ENCODE measurements at places on chromosomes 3 and 15.

- DNase-seq: no peak
Measured at GRCh38 chr3:158709666-158710083, 22.6 kb downstream of the RARRES1 start.

DNA sequence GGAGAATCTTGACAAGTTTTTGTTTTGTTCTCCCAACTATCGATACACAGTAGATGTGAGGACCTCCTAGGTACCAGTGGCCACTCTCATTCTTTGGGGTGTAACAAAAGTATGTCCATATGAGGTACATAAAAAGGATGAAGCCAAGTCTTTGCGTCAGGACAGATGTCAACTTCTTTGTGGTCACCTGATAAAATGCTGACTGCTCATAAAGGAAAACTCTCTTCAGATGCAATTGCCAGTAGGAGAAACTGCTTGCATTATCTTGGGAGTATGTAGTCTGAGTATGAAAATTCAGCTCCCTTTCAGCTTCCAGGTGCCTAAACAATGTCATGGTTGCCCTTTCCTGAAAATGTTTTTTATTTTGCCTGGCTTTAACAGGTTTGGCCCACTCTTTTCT is 123.8 kb upstream of the GOLIM4 start:
- DNase-seq: no peak

- DNase-seq: no peak
Measured at GRCh38 chr3:55165704-55166405, 238.0 kb upstream of the LRTM1 start.

DNA sequence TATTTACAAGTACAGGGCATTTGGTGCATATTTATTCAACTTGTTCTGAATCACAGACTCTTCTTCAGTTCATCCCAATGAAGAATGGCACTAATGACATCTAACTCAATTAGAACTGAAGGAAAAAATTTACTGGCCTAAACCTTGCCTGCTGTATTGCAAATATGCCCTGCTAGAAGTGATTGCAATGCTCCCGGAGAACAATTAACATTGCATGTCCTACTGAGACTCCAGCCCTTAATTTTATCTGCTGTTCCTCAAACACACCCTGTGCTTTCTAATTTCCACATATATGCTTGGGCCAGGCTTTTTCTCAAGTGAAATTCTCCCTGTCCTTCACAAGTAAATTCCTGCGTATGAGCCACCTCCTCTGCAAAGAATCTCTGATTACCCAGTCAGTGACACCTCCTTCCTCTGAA is 8.3 kb downstream of the ACKR4 start:
- DNase-seq: no peak

GRCh38 chr15:38652183-38652794 is 87.7 kb upstream of the RASGRP1 start:
- no peak for DNase-seq

DNA sequence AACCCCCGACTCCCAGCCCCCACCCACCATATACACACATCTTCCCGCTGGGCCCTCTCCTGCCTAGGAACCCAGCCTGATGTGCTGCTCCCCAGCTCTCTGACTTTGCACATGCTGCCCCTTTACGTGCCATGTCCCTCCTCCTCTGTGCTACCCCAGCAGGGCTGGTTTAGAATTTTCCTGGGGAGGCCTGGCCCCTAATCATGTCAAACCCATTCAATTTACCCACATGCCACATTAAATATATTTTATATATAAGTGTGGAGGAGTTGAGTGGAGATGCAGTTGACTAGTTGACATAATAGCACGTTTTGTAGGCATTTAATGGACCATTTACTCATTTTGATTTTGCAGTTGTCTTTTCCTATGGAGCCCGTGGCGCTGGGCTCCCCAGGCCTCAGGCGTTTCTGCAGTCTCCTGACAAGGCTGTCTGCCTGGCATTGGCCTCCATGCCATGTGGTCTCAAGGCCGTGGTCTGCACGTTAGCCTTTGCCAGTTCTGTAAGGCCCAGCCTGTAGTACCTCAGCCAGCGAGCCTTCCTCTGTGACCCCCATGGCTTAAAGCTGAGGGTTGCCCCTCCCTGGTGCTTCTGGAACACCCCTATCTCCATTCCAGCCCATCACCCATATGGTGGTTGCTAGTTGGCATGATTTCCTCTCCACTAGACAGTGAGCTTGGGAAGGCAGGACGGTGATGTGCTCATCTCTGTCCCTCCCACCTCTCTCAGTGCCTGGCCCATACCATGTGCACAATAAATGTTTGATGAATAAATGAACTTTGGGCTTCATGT is 155.8 kb downstream of the TLE3 start:
- DNase-seq: no peak

GRCh38 chr15:74053941-74054529 is 28.3 kb downstream of the GOLGA6A start:
- peak; percentile 72 for DNase-seq

DNA sequence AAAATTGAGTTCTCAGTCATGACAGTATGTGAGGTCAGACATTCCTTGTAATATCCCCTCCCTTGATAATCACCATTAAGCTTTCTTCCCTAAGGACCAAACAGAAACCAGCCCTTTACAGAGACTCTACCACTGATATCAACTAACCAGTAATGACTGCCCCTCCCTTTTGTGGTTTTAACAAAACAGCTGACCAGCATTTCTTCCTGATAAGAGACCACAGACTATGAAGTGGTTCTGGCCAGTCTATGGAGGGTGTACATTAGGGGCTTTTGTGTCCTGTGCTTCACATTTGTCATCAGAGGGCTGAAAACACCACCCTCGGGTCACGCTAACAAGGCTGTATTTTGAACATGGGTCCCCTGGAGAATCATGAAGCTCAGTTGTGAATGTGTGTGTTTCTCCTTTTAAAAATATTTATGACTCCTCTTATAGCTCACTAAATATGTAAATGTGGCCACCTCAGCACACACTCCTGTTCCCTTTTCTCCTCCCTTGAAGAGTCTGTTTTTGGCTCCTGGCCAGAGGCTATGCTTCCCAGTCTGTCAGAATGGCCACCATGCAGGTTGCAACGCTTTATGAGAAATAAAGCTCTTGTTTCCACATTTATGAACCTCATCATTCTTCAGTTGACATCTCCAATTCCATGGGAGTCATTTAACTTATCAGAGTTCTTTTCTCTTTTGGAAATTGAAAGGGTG is 239.3 kb downstream of the CPNE4 start:
- DNase-seq: no peak

DNA sequence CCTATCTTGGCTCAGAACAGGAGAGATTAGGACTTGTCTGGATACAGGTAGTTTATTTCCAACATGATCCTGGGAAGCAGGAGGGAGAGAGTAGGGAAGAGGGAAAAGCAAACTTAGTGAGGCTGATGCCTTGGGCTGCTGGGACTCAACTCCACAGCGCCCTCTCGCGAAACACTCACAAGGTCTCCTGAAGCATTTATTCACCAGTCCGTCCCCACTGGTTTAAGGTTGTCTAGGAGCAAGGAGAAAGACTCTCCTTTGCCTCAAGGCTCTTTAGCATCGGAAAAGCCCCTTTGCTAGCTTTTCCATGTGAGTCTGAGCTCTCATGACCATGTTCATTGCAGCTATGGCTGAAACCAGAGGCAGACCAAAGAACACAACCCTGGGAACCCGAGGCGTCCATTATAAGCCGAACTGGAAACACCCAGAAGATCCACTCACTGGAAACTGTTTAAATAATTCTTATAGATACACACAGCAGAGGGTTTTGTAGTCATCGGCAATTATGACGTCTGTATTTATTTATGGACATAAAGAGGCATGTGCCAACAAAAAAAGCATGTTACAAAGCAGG is 244.5 kb downstream of the CD47 start:
- peak; percentile 22 for DNase-seq

- DNase-seq: no peak
Measured at GRCh38 chr3:51720292-51721061, 13.6 kb downstream of the GRM2 start.

DNA sequence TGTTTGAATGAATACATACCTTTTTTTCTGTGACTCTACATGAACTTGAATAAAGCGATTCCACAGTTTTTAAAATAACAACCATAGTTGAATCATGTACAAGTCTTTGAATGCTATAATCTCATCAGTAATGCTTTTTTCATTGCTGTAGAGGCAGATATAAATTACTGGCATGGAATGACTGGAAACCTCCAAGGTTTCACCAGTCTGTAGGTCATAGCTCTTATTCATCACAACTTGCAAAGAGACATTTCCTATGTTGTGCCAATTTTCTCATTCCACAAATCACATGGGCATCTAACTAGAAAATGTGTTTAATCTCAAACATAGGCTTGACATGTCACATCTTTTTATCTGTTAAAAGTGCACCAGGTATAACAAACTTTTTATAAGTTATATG is 407.1 kb upstream of the KCNMB2 start:
- no peak for DNase-seq

GRCh38 chr3:194631696-194632095 is 1.5 kb downstream of the TMEM44 start:
- no peak for DNase-seq

DNA sequence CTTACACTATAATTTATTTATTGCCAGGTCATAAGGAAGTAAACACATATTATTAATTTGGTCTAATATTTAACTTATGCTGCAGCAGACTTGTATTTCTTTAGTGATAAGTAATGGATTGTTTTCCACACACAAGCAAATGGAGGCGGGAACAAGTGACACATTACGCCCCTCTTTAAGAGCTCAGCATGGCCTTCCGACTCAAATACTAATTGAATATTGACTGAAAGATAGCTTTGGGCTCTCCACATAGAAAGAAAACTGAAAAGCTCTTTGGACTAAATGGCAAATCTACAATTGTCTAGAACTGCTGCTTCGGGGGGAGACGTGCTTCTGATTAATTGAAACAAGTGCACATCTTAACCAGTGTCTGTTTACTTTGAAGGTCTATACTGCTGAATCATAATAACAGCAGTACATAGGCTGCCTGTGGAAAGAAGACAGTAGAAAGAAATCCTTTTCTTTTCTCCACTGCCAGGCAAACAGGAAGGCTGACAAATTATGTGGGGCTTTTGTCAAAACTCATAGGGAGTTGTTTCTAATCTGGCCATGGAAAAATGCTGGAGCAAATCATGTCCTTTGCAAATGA is 15.9 kb downstream of the CADPS start:
- DNase-seq: no peak

DNA sequence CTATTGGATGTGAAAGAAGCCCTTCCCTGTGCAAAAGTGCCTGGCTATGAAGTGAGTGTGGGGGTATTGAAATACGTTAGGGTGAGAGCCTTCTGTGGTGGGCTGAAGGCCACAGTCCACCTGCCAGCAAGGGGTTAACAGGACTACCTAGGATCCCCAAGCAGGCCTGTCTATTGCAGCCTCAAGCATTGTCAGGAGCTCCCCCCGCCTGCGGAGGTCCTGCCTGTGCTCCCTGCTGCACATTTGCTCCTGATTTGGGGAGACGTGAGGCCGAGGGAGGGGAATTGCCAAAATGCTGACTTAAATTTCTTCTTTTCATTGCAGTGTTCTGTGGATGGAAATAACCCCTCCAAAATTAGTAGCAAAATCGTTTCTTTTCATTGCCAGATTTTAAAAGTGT is 56.2 kb downstream of the GABRG3 start:
- DNase-seq: no peak

DNA sequence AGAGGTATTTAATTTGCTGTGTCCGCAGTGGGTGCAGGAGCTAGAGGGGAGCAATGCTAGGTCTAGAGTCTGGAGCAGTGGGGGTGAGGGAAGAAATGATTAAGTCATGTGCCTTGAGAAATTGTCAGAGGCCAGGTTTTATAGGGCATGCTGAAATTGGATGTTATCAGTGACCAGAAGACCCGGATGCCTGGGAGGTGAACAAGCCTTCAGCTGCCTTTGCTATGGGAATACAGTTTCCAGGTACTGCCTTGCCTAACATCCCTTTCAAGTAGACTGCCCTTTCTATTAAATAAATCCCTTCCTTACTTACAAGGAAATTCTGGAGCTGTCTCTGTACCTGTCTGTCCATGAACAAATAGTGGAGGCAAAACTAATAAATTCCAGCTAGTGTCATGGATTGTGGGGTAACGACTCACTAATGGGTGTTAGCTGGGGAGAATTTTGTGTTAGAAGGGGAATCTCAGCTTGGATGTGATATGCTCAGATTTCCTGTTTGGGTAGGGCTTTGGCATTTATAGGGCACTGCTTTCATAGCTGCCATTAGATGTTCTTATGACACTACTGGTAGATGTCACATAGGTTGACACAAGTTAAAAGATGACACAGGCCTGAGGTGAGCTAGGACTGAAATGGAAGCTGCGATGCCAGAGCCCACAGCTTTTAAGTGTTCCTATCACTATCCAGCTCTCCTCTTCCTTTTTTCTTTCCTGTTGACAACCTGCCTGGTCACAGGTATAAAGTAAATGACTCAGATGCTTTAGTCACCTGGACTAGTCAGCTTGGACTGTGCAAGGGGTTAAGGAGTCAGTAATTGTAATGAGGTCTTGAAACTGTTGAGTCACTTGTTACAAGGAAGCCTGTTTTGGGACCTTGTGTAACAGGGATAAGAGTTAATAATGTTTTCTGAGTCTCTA is 21.3 kb downstream of the CHD2 start:
- no peak for DNase-seq

- no peak for DNase-seq
Measured at GRCh38 chr3:61966200-61966599, 404.8 kb downstream of the PTPRG start.

- no peak for DNase-seq
Measured at GRCh38 chr15:80580106-80580505, 115.0 kb upstream of the ABHD17C start.

DNA sequence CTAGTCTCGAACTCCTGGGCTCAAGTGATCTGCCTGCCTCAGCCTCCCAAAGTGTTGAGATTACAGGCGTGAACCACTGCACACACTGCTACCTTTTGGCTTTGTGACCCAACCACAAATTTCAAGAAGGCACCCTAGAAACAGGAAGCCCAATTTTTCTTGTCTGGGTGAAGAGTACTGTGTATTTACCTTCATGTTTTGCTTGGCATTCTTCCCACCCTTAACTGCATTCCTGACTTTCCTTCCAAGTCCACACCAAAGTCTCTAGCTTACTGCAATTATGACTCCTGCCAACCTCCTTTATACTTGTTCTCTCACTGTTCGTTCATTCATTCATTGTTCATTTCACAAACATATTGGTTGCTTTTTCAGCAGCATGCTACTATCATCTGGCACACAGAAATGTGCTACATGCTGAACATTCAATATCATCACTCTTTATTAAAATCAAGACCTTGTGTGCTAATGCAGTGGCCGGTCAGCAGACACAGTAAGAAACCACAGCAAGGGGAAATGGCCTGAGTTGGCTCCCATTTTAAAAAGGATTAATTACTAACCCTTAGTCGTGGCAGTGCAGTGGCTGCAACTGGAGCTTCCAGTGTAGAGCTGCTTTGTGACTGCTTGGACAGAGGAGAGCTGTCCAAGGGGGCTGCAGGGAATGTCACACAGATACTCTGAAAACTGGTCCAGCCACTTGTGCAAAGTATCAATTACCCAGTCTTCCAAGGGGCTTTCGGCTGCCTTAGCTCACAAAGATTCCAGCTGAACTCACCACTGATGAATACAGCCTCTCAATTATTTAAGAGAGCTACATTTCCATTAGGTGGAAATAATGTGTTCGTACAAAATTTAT is 94.0 kb downstream of the ETFA start:
- no peak for DNase-seq
